ENCODE measurements at places on chromosomes 12 and 14.

DNA sequence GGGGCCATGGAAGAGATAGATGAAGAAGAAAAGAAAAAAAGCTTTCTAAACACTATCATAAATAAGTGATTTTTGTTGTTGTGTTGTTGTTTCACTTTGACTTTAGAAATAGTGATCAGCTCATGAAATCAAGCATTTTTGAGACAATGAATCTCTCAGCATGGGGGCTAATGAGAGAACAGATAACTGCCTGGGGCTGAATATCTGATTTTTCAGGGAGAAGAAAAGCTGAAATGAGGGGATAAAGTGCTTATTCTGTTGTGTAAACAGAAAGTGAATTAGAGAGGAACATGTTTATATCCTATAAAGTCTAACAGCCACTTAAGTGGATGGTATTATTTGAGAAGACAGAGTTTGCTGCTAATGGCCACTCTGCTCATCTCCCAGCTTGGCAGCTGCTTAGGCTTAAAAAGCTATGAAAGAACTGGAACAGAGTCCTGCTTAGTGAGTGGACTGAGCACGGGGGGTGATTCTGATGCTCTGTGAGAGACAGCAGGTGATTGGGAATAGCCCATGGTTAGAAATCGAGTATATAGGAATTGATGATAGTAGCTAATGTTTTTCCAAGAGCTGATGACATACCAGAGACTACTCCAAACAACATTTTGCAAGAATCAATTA is 646.1 kb upstream of the TMEM132C start:
- no peak for DNase-seq

- DNase-seq = no peak
These were observed 82.8 kb downstream of the BORCS5 start for GRCh38 chr12:12439636-12440035.

DNA sequence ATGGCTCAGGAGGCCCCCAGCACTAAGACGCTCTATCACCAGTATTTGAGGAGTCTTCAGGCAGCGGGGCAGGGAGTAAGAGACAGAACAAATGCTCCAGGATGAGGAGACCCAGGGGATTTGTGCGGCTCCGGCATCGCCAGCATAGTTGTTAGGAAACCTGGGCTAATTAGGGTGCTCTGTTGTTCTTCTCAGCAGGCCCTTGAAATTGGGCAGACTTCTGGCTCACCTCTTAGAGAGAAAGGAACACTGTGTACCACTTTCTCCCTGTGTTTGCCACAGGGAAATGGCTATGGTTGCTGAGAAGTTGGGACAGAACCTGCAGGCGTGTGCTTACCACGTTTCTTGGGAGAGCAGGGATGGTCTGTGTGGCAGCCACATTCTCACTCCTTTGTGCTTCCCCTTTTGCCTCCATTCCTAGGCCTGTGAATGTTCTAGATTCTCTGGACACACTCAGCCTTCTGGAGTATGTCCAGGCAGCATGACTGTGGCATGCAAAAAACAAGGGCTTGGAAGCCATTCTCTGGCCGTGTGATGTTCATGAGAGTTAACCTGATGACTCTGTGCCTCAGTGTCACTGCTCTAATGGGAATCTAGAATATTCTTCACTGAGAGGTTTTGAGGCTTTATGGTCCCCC is 109.0 kb downstream of the CHST11 start:
- DNase-seq = no peak

DNA sequence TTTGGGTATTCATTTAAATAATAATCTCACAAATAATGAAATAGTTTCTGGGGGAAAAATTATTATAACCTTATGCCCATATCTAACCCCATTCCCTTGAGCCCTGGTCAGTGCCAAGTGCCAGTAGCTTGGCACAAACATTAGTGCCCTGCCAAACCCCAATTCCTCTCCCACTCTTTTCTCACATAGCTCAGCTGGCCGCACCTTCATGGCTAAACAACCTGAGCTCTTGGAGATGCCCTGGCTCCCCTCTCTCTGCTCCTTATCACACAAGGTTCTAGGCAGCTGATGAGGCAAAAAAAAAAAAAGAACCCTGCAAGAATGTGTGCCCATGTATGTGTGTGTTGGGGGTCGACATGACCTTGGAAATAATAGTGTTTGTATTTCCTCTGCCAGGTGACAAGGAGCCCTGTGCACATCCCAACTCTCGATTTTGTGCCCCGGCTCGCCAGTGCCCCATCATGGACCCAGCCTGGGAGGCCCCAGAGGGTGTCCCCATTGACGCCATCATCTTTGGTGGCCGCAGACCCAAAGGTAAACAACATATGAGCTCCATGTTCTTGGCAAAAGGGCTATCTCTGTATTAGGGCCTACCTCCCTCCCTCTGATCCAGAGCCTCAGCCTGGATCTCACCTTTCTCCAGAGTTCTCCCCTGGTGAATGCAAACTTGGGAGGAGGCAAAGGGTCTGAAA is 8.4 kb downstream of the PCK2 start:
- DNase-seq = no peak

DNA sequence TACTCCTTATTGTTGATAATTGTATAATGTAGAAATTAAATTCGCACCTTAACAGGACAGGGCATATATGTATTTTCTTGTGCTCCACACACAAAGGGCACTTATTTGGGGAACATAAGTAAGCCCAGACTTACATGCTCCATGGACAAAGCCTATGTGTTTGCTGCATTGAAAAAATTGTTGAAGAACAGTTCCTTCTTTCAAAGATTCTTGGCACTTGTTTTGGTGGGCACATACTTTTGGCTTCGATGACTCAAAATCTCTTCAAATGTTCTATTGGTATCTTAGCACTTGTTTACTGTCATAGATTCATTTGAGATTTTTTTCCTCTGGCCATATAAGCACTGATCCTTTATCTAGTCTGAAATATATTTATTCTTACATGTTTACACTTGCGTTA is 1.4 kb upstream of the MAP4K5 start:
- no peak for DNase-seq

- no peak for DNase-seq
These were observed 35.2 kb downstream of the CDC42BPB start for GRCh38 chr14:103022002-103022684.

DNA sequence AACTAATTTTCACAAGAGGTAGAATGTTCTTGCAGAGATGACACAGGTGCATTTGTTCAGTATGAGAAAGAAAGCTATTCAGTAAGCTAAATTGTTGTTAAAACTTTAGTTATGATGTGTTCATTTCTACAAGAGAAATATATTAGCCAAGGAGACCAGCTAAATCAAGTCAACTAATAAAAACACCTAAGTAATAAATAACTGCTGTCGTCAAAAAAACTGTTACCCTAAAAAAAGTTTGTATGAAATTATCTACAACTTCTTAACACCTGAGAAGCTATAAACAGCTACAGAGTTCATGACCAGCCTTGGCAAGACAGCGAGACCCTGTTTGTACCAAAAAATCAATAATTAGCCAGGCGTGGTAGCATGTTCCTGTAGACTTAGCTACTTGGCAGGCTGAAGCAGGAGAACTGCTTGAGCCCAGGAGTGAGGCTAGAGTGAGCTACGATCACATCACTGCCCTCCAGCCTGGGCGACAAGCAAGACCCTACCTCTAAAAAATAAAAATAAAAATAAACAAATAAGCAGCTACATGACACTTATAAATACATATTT is 67.6 kb upstream of the AP4S1 start:
- no peak for DNase-seq

- no peak for DNase-seq
These were observed 13.5 kb downstream of the SRGAP1 start for GRCh38 chr12:63857771-63858670.

DNA sequence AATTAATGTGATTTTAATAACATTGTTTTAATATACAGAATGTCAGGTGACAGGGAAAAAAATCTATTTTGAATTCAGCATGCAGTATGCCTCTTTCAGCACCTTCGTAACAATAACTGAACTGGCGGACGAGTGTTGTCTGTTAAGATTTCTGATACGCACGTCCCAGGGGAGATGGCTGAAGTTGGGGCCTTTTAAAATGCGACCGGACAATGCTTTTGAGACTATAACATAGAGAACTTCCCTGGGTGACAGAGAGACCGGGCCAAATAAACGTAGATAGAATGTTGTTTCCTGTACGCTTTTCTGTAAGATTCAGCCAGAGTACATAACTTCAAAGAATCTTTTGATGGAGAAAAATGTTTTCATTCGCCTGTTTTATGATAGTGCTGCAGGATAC is 239.7 kb downstream of the EGLN3 start:
- no peak for DNase-seq

GRCh38 chr14:54230645-54231044 is 166.2 kb upstream of the CDKN3 start:
- DNase-seq = no peak

GRCh38 chr12:11812241-11812585 is 162.7 kb downstream of the ETV6 start:
- no peak for DNase-seq

DNA sequence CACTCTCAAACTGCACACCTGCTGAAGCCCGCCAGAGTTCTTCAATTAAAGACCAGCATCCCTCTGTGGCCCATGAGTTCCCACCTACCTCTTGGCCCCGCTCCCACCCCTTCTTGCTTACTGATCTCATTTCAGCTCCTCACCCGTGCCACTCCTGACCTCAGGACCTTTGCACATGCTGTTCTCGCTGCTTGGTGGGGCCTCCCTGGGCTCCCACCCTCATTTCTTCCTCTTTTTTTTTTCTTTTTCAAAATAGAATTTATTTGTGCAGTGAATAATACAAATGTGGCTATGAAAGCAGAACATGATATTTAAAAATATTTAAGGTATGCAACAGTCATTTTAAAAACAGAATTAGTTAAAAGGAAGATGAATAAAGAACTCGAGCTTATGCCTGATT is 8.5 kb upstream of the SERPINA9 start:
- no peak for DNase-seq

DNA sequence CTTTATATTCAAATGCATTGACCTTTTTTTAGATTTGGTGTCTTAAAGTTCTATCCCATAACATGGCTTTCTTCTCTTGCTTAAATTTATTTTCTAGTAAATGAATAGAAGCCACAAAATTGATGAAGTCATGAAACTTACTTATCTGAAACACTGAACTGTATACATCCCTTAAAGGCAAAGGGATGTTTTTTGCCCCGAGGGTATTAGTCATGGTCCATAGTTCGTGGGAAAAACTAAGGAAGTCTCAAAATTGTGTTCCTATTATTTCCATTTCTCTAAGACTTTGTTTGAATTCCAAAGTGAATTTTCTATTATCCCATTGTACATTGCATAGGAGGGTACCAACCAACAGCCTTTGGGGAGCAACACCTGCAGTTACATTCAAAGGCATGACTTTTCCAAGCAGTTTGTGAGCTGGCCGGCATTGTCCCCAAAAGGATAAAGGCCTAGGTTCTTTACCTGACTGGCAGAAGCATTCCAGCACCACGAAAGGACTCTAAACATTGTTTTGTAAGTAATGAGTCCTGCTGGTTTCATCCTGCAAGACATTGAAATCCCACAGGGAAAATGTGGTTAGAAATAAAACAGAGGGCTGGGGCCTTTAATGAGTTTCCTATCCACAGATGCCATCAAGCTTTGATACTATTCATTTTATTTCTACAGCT is 473.5 kb downstream of the PRKD1 start:
- DNase-seq = no peak

DNA sequence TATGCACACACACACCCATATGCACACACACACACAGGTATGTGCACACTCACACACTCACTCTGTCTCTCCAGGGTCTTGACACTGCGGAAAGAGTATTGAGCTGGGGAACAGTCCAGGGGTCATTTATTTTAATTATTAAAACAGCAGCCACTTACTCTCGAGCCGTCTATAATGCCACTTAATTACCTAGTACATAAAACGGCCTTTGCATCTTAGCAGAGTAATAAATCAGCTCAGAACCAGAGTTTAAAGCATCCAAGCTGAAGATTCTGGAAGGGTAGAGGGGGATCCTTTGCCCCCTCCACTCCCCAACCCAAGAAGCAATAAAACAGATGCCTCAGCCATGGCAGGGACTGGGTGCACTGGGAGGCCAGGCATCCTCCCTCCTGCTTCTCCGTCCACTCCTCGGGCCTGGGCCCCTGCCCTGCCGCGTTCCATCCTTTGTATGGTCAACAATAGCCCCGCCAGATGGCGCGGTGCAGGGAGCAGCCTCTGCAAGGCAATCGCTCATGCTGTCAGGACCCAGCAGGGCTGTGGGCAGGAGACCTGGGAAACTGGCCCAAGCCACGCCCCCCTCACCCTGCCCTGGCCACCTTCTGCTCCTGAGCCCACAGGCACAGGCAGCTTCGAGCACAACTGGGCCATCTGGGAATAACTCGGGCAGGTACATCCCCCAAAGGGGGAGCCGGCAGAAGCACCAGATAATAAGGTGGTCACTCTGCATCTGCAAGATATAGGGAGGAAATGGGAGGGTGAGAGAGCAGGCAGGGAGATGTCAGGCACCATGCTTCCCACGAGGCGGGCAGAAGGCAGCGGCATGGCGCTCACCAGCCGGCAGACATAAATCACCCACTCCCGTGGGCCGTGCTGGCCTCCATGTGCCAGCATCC is 40.9 kb downstream of the CCDC85C start:
- DNase-seq = no peak

DNA sequence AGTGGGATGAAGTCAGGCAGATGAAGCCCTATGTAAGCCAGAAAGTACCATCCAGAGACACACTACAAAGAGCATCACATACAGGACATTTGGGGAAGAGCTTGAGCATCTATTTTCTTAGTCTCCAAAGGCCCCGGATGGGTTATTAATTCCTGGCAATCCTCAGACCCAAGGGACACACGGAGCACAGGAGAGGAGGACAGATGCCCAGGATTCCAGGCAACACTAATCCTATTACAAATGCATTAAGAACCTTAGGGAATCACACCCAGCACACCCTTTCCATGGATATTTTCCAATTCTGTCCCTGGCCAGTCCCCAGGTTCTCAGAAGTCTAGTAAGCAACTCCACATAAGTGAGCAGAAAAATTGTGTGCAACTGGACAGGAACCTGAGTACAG is 65.9 kb downstream of the CMKLR1 start:
- DNase-seq = no peak

DNA sequence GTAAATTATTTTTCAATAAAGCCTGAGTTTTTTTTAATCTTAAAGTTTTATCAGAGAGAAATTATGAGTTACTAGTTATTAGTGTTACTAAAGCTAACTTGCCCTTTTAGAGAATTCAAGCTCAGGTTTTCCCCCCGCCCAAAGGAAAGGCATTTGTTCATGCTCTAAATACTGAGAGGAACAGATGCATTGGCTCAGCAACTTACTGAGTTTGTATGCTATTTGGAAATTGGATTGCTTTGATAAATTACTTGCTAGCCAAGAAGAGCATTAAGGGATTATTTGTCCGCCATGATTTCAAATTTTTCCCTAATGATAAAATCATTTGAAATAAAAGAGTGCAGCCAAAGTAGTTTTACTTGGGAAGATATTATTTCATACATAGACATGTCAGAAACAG is 149.4 kb downstream of the METTL25 start:
- DNase-seq = no peak

DNA sequence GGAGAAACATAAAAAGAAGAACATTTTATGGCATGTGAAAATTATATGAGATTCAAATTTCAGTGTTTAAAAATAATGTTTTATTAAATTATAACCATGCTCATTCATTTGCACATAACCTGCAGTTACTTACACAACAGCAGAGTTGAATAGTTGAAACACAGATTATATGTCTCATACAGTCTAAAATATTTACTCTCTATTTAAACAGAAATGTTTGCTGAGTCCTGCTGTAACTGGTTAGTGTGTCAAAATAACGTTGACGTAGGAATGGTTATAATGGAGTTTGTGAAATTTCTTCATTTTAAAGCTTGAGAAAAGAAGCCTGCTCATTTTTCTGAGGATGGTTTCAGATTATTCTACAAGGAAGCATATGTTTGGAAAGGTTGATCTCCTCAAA is 196.5 kb upstream of the GARIN2 start:
- no peak for DNase-seq

- DNase-seq = no peak
These were observed 10.2 kb upstream of the BHLHE41 start for GRCh38 chr12:26135010-26135420.
